ENCODE measurements at places on chromosomes 5 and 9.

DNA sequence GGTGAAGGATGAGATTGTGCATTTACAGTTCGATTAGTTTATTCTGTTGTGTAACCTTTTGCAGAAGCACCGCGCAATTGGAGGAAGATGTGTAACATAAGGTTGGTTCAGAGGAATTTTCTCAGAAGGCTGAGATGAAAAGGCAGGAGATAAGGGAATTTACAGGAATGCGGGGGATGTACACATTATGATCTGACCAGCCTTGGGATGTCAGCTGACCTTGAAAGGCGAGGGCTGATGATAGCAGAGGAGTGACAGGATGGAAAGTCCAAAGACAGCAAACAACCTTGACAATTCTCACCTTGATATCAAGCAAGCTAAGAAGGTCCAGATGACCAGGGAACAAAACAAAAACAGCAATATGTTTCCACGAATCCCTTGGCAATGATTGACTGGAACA lies 88.8 kb downstream of the OTULIN start:
- DNase-seq: no peak

DNA sequence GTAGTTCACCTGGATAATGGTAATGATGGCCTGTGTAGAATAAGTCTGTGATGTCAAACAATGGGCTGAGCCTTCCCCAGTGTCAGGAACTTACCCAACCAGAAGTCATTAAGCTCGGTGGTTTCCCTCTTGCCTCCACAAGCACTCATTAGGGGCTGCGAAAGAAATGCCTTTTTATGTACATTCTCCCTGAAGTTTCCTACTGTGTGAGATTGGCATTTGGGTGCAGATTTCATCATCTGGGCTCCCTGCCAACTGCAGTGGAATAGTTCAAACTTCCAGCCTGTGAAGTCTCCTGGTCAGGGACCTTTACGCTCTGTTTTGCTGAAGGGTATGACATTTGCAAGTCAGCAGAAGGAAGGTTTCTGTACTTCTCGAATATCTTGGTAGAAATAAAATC lies 41.6 kb upstream of the TMEM215 start:
- peak; percentile 77 for DNase-seq

GRCh38 chr9:137295238-137295811 lies 6.7 kb downstream of the NRARP start:
- no peak for DNase-seq

- no peak for DNase-seq
Measured at GRCh38 chr5:169258372-169259000, 42.5 kb downstream of the SLIT3 start.

DNA sequence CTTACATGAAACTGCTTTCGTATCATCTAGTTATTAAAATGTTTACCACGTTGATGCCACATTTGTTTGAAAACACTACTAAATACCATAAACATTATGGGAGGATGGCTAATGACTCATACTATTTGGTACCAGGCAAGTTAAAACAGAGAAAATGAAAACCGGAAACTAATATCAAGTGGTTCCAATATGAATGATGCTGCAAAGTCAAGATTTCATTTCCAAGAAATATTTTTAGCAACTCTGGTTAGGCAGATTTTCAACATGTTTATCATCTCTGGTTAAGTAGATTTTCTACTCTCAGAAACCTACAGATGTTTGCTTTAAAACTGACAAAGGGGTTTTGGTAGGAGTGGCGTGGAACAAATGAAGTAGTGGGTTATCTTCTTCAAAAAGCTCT lies 4.9 kb upstream of the F2R start:
- no peak for DNase-seq

DNA sequence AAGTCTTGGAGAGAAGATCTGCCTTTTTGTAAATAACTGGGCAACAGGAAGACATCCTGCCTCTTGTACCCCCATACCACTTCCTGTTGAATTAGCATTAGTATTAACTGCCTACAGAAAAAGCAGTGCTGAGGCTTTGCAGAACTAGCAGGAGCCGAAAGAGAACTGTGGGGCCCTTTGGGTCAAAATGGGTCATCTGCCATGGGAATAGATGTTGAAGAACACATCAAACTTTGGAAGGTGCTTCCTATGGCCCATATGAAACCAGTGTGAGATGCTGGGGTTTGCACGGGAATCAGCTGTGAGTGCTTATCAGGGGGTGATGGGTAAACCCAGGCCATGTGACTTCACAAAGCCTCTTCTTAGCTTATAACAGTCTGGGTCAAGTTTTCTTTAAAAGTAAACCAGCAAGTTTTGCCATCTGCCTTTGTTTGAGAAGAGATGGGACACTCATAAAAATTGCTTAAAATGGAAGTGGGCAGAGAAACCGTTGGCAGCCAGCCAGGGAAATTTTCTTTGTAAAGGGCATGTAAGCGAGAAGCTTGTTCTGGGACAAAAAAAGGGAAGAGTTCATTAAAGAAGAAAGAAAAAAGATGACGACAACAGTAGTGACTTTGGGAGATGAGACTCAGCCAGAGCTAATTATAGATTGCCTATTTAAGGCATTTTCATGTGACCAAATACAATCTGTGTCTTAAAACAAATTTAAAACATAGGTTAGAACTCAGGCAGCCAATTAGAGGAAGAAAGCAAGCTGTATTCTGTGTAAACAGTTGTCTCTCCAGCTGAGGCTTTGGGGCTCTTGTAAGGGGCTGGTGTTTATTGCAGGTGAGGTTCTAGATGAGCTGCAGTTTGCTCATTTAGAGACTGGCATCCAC lies 4.4 kb downstream of the SLC25A25 start:
- DNase-seq: peak; percentile 69

- DNase-seq: no peak
Measured at GRCh38 chr5:88836195-88836838, 46.7 kb downstream of the MEF2C start.

- peak; percentile 9 for DNase-seq
Measured at GRCh38 chr5:169781420-169782345, 144.6 kb downstream of the DOCK2 start.

DNA sequence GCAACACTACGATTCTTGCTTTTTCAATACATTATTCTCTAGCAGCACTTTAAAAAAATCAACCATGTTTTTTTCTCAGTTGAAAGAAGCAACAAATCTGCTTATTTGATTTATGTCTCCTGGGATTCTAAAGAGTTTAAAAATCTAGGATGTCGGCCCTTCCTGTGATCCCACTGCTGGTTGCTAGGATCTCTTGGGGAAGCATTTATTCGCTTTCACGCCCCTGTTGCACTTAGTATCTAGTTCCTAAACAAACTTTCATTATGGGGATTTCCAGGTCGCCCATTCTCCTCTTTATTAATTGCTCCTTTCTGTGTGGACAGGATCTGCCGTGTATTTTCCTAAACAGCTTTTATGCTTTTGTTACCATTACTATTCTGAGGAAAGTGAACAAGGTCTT lies 313.5 kb downstream of the AGTPBP1 start:
- no peak for DNase-seq

- no peak for DNase-seq
Measured at GRCh38 chr5:35741126-35741716, 115.5 kb upstream of the IL7R start.

DNA sequence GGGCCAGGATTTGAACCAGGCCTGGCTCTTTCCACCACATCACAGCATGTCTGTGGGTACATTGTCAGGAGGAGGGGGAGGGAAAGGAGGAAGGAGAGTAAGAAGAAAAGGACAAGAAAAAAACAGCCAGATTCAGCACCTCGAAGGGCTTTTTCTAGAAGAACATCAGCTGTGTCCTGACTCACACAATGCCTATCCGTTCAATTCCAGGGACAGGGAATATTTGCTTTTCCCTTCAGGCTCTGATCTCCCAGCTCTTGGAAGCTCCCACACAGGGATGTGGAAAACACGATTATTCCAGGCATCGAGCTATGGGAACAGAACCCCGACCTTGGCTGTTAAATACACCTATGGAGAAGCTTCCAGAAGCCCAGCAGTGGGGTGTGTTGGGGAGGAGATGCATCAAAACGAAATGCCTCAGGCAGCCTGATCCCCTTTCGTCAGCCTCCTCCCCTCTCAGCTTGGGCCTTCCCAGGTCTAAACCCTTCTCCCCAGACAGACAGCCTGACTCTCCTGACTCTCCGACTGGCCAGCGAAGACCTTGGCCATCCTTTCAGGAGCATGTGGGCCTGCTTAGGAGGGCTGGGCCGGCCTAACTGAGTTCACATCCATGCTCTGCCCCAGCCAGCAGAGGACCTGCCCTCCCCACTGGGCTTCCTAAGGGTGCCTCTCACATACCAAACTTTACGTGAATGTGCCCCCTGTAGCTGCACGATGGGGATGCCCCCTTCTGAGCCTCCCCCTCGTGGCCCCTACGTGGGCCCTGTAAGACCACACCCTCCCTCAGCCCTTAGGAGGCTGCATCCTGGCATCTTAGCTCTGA lies 54.4 kb downstream of the NEURL1B start:
- no peak for DNase-seq

- no peak for DNase-seq
Measured at GRCh38 chr5:172692981-172693380, 51.9 kb downstream of the NEURL1B start.

DNA sequence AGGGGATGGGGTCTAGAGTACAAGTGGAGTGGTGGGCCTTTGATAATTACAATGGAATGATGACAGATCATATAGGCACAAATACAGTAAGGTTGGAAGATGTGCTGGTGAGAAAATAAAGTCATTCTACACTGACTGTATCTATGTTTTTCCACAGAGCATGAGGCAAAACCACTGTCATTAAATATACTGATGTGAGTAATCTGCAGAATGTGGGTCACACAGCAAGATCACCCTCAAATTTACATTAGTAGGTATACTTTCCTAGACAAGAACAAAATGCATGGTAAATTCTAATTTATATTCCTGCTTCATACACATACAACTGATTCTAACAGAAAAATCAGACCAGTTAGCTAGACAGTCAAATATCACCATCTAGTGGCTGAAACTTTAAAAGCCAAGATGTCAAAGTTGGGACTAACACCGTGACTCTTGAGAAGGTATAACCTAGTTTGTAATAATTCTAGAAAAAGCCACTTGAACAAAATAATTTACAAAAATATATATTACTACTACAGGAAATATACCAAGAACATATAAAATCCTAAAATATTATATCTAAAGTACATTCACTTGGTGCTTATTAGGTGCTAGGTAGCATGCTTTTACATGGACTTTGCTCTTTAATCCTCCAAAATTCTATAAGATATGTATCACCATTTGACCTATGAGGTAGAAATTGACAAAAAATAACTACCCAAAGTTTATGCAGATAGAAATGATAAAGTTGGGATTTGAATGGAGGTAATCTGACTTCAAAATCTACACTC lies 19.5 kb downstream of the TTC33 start:
- DNase-seq: peak; percentile 1

- DNase-seq: no peak
Measured at GRCh38 chr5:67903121-67903520, 312.4 kb upstream of the PIK3R1 start.

DNA sequence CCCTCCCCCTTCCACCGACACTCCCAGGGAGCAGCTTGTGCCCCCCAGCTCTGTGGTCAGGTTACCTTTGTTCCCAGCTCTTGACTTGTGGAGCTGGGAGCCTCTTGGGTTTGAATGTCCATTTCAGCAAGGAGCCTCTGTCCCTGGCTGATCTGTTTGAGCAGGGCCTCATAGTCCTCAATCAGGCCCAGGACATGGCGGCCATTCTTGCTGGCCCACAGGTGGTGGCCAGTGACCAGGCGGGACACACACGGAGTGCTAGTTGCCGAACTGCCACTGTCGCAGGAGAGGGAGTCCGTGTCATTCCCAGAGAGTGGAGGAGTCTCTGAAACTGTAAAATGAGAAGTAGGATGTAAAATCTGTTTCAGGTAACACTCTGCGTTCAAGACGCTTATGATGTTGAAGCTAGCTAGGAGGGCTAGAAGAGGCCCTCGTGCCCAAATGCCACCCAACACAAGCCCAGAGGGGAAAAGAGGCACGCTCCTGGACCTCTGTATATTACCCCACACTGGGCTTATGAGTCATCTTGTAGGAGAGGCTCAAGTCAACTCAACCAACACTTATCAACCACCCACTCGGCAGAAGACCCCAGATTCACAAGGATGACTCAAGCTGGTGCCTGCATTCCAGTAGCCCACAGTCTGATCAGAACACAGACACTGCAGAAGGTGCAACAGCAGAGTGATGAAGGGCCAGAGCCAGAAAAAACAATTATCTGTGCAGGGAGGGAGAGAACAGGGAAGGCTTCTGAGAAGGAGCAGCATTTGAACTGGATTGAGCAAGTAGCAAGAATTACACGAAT lies 177.0 kb downstream of the CDK5RAP2 start:
- no peak for DNase-seq

DNA sequence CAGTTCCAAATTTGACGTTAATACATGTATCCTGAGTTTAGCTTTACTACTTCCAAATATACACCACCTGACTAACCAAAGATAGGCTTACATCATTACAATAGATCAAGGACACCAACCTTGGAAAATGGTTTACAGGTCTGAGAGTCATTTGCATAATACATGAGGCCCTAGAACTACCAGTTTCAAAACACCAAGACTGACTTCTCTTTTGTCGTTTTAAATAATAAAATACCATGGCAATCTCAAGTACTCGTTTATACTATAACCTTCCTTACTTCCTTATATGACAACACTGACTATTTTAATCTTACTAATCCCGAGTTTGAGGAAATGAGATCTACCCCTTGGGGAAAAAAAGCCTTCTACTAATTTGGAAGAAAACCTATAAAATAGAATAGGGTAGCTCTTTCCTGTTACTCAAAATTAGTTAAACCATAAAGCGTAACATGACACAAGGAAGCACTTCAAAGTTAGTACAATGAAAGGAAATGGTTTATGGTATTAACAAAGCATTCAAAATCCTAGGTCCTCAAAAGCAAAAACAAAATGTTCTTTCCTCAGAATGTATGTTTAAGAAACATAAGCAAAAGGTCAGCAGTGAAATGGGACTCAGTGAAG lies 42.1 kb downstream of the UBQLN1 start:
- DNase-seq: no peak

DNA sequence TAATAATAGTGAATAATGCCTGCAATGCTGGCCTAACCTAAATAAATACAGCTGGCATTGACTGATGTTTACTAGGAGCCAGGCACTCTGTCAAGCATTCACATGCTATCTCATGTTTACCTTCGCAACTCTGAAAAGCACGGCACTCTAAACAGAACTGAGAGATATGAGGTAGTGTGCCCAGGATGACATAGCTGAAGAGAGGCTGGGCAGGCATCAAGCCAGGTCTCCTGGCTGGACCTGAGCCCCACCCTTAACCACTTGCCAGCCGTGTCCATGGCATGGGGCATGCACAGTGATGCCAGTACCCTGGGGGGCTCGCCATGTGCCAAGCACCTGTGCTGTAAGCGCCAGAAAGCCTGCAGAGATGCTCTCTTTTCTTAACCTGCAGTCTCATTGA lies 119.4 kb upstream of the MVB12B start:
- peak; percentile 73 for DNase-seq

DNA sequence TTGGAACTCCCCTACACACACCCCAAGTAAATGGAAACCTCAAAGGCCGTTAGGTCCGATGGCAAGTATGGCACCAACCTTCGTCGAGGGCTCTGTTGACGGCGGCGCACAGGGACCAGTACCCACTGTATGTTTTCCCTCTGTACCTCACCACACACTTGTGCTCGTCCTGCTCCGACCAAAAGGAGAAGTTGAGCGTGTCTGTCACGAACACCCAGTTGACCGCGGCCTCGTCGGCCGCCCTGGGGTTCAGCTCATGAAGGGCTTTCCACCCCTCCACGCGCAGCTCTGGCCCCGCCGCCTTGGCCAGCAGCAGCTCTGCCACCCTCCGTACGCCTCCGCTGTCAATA lies 24.0 kb downstream of the HNRNPK start:
- DNase-seq: peak; percentile 22

GRCh38 chr9:32291370-32291769 lies 93.1 kb upstream of the ACO1 start:
- no peak for DNase-seq

GRCh38 chr5:130759061-130759460 lies 406.0 kb downstream of the HINT1 start:
- DNase-seq: no peak

- no peak for DNase-seq
Measured at GRCh38 chr5:135032695-135032998, 1.4 kb downstream of the PITX1 start.
